ENCODE measurements at places on chromosomes 13 and 19.

DNA sequence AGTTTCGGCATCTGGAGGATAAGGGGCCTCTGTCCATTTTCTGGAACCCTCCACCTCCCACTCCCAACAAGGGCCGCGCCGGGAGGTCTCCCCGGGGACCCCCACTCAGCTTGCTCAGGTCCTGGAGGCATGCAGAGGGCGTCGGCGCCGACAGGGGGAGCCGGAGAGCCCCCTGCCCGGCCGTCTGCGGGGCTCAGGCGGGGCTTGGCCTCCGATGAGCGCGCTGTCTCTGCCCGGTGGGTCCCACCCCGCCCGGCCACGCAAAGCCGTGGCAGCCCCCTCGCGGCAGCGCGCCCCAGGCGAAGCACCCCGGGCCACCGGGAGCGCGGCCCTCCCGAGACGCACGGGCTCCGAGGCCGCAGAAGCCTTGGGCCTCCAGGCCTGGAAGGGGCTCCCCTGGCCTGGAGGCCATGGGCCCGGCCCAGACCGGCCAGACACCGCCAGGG, 149.7 kb upstream of the ZNF536 start:
- DNase-seq, result peak; percentile 65

DNA sequence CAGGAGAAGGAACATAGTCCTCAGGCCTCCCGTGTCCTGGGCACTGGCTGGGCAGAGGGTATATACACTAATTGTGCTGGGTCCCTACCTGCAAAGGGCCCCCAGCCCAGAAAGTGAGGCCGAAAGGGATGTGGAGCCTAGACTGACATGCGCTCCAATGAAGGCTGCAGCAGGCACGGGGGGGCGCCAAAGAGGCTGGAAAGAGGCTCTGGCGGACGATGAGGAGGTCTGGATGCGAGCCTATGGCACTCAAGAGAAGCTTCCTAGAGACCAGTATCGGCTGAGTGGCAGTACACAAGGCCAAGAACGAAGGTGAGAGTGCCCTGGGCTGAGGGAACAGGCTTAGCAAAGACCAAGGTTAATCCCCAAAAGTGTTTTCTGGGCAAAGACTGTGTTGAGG, 16.6 kb downstream of the VRK3 start:
- DNase-seq, result no peak

DNA sequence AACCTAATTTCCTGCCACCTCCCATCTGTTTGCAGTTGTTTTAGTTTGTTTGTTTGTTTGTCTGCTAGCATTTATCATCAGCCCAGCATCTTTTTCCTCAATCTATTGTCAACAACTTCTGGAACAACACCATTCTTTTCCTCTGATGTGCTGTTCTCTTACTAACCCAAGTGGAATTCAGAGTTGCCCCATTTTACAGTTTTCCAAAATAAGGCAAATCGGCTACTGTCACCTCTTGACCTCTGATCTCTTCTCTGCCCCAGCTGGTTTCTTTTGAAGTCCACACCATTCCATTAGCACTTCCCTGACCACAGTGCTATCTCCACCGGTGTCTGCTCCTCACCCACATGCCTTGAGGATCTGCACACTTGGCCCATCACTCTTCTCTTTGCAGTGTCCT, 102.4 kb downstream of the EFNB2 start:
- DNase-seq, result no peak

DNA sequence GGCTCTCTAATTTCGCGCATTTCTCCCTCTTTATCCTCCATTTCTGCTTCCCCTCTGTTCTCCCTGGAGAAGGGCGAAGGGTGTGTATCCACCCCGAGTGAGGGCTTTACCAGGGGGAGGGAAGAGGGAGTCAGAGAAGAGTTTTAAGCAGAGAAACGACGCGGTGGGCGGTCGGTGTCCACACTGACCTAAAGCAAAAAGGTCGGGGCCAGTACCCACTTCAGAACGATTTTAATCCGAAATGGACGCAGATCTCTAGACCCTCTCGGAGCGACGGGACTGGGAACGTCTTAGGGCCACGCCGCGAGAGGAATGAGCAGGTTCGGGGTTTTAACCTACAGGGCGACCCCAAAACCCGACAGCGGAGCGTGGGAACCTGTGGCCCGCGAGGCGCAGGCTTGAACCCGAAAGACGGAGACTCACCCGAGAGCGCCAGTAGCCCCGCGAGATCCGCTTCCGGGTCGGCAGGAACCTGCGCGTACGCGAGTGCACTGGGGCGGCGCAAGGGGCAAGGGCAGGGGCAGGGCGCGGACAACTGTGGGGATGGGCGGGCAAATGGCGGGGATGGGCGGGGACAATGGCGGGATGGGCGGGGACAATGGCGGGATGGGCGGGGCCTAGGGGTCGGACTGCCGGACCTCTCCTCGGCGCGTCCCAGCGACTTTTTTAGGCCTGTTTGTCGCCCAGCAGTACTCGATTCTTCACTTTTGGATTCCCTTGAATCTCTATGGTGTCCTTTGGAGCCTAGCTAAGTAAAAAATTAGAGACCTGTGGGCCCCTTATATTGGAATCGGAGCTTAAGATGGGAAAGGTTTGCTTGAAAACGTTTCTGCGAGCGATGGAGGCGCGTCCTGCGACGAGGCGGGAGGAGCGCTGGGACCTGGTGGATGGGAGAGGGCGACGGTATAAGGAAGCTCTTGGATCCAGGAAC, at the start of gene ZNF677:
TSS of gene ZNF677 (minus strand) at position 463 of the 931 bp plus-strand sequence. CDS start 3,323 bp downstream, outside the sequence.
- DNase-seq, result peak; percentile 95

- DNase-seq, result no peak
Observed at GRCh38 chr13:59133903-59134302, 1029.8 kb downstream of the DIAPH3 start.

DNA sequence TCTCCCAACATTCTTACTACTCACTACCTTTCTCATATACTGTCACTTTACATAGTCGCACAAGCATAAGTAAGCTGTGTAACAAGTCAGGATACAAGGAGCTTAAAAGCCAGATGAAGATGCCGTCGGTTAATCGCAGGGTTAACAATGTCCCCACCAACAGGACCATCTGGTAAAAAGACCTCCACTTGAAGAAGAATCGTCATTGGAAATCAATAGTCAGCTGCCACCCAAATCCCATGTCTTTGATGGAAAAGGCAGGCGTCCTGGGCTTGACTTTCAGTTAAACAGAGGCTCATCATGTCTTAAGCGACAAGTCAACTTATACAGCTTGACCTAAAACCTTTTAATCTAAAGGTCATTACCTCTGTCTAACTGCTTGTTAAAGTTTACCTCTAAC, 27.2 kb downstream of the DOCK9 start:
- DNase-seq, result no peak

DNA sequence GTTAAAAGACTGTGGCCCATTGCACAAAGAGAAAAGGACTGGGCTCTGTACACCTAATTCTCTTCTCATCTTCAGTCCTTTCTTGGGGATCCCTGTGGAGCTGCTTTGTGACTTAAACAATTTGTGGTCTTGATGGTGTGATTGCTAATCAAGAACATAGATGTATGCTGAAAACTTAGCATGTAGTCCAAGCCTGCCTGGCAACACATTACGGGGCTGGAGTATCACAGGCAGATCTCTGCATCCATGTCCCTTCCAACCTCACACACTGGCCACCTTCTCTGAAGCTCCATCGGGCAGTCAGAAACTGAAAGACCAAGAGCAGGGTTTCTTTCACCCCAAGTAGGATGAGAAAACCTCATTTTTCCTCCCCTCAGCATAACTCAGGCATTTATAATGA, 69.6 kb upstream of the ARGLU1 start:
- DNase-seq, result no peak

- no peak for DNase-seq
Observed at GRCh38 chr13:56893843-56894242, 246.9 kb upstream of the PRR20A start.

GRCh38 chr19:287381-287871, 3.8 kb downstream of the PLPP2 start:
- no peak for DNase-seq

GRCh38 chr13:110376120-110376519, 69.0 kb downstream of the COL4A2 start:
- DNase-seq, result no peak

GRCh38 chr13:43009506-43009905, 13.9 kb upstream of the DNAJC15 start:
- no peak for DNase-seq
